Fibroblast of lung (primary cell): ENCODE measurements at places on chromosomes 11 and 22.
A peak's percentile ranks its signal among the peaks of the same experiment; 100 is the strongest.

- no peak for DNase-seq
Observed at GRCh38 chr11:43067681-43068080, 244.1 kb upstream of the API5 start.

GRCh38 chr22:22927196-22927887, 39.7 kb downstream of the IGLL5 start:
- DNase-seq, result no peak

GRCh38 chr11:108854346-108854745, 189.5 kb downstream of the DDX10 start:
- no peak for DNase-seq

GRCh38 chr22:28903729-28904128, 20.4 kb downstream of the ZNRF3 start:
- peak; percentile 30 for DNase-seq

DNA sequence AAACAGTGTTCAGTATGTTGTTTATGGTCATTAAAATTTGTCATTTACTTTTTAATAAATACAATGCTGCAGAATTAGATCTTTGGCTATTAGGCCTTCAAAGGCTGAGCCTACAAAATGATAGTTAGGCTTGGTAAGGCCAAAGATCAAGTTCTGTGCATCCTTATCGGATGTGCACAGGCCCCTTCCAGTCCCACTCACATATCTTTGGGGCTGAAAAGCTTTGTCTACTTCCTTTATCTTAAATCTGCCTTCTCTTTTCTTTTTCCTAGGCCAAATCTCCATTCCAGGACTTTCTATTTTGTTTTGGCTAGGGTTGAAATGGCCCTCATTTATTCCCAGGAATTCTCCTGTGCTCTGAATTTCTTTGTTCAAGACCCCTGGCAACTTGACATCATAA, 3.4 kb upstream of the GLB1L2 start:
- DNase-seq, result no peak
